ENCODE measurements at places on chromosomes 5 and 9.

DNA sequence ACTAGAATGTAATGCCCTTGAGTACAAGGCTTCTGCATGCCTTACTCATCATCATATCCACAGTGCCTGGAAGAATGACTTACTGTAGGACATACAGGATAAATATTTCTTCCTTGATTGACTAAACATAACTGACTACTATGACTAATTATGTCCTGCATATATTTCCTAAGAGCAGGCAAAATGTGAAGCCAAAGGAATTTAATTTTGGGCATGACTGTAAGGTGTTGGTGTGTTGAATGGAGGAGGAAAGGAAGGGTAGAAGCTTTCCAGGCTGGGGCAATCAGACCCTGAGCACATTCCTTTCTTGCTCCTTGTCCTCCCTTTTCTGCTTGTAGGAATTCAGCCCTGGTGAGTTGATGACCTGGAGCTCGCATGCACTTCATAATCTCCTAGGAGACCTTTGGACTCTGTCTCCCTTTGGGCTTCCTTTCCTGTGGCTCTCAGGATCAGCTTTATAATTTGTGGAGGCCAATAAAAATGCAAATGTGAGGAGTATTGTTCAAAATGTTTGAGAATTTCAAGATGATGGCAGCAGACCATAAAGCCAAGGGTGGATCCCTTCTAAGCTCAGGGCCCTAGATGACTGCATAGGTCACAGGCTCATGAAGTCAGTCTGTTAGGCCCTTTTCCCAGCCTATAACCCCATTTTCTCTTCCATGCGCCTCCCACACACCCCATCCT lies 174.0 kb downstream of the HMHB1 start:
- DNase-seq, result peak; percentile 75

GRCh38 chr5:4295663-4296339 lies 700.2 kb downstream of the IRX1 start:
- DNase-seq, result no peak

DNA sequence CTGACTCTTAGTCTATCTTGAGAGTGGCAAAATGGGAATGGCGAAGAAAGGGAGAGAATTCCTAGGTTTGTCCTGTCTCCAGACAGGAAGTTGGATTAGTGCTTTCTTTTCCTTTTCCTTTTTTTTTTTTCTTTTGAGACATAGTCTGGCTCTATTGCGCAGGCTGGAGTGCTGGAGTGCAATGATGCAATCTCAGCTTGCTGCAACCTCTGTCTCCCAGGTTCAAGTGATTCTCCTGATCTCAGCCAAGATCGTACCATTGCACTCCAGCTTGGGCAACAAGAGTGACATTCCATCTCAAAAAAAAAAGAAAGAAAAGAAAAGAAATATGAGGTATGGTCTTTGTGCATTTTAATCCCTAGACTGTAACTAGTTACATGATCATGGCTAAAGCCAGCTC lies 12.6 kb upstream of the KIF27 start:
- peak; percentile 75 for DNase-seq

DNA sequence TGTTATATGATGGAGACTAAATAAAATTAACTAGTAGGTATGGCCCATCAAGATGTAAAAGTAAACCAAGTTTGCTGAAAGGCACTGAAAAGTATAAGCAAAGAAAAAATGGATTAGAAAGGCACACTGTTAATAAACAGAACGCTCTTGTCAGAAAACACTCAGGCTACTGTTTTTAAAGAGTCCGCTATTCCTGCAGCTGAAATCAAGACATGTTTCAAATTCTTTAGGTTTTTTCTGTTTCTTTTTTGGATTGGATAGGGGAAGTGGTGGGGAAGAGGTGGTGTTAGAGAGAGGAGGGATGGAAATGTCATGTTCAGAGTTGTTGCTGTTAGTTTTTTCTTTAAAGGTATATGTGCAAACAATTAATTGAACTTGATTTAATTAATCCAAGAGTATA lies 17.5 kb downstream of the OSTF1 start:
- DNase-seq, result no peak

DNA sequence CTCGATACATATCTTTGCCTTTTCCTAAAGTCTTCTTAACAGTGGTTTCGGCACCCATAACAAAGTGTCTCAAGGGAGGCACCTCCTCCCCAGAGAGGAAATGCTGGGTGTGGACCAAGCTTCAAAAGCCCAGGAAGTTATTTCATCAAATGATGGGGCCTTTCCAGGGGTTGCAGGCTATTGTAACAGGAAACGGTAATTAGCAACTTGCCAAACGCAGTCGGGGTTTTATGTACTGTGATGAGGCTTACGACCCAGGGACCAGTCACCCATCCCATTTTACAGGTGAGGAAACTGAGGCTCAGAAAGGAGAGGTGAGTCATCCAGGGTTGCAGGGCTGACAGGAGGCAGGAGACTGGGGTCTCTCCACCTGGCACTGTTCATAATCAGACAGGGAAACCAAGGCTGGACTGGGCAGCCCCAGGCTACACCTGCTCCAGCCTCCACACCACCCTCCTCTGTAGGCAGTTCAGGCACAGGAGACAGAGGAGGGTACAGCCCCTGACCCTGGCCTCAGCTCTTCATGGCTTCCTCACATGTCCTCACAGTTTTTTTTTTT lies 30.0 kb upstream of the SUSD3 start:
- DNase-seq, result no peak

DNA sequence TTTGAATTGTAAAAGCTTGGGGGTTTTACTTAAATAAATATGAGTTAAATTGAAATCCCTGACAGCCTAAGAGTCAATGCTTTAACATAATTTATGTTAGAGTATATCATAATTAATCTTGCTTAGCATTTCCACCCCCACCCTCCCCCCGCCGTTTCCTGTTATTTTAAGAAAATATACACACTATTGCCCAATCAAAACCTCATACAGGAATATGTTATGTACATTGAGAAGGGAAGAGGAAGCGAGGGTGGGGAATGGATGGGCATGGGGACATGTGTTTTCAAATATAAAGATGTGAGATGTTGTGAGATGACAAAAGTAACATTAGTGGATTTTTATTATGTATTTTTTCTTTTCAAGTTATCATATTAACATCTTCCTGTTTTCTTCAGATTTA lies 561.1 kb upstream of the MEF2C start:
- DNase-seq, result no peak

DNA sequence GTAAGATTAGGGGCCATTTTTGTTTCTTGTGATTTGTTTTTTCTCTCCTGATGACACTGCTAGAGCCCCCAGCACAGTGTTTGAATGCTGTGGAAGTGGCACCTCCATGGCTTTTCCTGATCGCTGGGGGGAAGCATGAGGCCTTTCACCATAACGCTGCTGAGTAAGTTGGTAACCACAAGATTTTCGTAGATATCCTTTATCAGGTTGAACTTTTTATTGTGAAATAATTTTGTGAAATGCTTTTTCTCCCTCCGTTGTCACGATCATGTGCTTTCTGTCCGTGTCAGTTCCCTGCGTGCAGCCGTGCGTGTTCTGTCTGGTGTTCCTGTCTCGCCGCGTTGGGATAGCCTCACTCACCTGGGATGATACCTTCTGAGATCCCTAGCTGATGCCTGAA lies 59.4 kb downstream of the EHMT1 start:
- no peak for DNase-seq

GRCh38 chr5:111422245-111422644 lies 90.1 kb downstream of the STARD4 start:
- no peak for DNase-seq

DNA sequence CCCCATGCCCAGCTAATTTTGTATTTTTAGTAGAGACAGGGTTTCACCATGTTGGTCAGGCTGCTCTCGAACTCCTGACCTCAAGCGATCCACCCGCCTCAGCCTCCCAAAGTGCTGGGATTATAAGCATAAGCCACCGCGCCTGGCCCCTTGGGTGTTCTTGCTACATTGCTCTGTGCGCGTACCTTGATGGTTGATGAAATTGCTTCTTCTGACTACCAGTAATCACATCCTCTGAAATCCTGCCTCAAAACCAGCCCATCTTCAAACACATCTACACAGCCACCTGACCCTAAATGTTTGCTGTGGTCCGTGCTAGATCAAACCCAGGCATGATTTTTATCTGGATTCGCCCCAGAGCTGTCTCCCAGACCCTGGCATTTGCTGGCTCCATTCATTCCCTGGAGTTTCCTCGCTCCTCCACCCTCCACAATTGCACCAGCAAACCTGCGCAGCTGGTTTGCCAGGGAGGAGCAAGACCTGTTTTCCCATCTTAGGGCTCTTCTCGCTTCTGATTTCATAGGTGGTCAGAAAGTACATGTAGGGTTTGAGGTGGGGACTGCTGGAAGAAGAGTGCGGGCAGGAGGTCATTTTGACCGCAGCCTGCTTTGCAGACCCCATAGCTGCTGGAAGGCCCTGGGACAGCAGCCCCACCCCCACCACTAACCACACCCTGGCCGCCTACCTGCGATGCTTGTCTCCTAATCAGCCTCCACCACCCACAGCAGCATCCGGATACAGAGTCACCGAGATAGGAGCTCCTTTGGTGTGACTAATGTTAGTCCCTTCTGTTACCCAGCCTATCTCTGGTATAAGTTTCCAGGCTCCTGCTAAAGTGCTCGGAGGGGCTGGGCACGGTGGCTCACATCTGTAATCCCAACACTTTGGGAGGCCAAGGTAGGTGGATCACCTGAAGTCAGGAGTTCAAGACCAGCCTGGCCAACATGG lies 22.7 kb downstream of the SWI5 start:
- DNase-seq, result no peak

GRCh38 chr9:122923947-122924346 lies 7.4 kb downstream of the ZBTB26 start:
- DNase-seq, result no peak

- no peak for DNase-seq
These were observed 455.0 kb upstream of the ACTBL2 start for GRCh38 chr5:57937501-57938173.

- DNase-seq, result peak; percentile 88
These were observed 17.7 kb upstream of the IL6ST start for GRCh38 chr5:56012281-56012963.

DNA sequence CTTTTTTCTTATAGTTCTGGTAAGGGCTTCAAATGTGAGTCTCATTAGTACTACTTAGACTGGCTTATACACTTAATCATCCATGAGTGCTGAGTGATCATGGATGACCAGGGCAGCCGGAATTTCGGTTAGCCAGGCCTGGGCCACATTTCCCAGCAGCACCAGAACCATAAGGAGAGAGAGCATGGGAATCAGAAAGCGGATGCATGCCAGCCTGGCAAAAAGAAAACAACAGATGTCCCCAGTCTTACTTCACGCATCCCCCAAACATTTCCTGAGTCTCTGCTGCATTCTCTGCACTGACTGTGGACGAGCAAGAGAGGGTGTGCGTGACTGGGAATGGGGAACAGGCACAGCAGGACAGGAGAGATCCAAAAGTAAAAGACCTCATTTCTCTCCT lies 371.1 kb upstream of the ZNF608 start:
- no peak for DNase-seq

DNA sequence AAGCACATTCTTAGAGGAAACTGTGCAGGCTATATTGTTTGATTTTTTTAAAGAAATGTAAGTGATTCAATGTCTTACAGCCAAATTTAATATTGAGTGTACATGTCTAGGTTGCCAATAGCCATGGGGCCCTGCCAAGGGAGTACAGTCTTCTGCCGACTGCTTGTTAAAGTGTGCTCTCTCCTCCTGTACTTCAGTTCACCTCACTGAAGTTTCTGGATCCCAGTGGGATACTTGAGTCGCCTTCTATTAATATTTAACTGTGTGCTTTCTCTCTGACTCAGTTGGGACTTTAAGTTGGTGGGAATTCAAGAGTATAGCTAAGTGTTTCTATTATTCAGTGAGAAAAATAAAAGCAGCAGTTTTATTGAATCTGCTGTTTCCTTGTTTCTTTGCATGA lies 44.5 kb upstream of the C5orf47 start:
- no peak for DNase-seq

- no peak for DNase-seq
These were observed 44.4 kb downstream of the SCAMP1 start for GRCh38 chr5:78404682-78405293.

DNA sequence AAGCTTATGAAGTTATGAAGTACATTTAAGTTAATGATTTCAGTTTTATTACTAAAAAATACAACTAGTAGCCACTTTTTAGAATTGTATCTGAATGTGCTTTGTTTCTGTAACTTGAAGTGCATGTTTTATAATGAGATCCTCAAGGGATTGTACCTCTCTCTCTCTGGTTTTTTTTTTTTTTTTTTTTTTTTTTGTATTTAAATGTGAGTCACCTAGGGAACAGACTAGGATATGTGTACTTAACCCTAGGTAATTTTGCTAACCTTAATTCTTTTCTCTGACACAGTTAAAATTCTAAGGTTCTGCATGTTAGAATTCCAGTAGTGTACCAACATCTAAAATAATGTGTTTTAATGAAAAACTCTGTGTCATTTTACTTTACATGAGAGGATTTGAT lies 59.5 kb downstream of the CDC42SE2 start:
- DNase-seq, result no peak

GRCh38 chr5:104171958-104172690 lies 609.5 kb upstream of the NUDT12 start:
- no peak for DNase-seq

DNA sequence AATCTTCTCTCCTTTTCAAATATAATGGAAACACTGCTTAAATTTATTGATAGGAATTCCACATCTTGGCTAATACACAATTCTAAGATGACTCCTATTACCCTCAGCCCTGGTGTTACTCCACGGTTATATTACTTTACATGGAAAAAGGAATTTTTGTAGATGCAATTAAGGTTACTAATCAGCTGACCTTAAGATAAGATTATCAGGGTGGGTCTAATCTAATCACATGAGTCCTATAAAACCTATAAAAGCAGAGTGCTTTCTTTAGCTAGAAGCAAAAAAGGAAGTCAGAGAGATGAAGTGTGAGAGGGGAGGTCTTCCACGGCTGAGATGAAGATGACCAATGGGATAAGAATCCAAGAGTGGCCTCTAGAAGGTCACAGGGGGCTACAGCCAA lies 268.6 kb downstream of the PDE4D start:
- DNase-seq, result no peak

GRCh38 chr5:56763711-56764466 lies 51.5 kb upstream of the MAP3K1 start:
- no peak for DNase-seq

- no peak for DNase-seq
These were observed 172.4 kb downstream of the GDNF start for GRCh38 chr5:37667430-37667829.

DNA sequence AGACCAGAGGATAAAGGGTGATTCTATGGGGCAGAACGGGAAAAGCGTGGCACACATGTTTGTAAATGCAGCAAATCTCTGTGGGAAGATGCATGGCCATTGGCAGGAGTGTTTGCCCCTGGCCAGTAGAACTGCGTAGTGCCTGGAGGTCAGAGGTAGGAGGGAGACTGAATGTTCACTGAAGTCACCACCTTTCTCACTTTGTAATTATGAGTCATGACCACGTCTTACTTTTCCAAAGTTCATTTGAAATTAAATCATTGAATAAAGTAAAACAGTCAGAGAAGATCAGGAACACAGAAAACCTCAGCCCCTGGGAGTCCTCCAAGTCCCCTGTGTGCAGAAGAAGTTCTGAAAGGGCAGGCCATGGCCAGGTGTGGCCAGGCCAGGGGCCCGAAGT lies 4.6 kb downstream of the PTGES start:
- DNase-seq, result no peak

DNA sequence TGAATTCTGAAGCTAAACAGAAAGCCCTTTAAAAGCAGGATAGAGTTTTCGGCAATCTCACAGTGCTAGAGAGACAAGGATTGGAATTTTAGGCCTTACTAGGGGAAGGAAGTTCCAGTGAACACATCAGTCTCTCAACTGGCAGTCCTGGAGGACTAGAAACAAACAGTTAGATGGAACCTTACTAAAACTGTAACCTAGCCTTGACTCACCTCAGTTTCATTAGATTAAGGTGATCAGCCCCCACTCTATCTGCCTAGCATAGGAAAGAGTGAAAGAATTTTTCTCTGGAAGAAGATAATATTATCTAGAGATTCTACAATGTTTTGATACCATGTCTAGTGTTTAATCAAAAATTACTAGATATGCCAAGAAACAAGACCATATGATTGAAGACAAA lies 25.8 kb upstream of the SMIM23 start:
- DNase-seq, result peak; percentile 23

All from fibroblast of the aortic adventitia (primary cell).